ENCODE measurements at places on chromosomes 5 and 9.

DNA sequence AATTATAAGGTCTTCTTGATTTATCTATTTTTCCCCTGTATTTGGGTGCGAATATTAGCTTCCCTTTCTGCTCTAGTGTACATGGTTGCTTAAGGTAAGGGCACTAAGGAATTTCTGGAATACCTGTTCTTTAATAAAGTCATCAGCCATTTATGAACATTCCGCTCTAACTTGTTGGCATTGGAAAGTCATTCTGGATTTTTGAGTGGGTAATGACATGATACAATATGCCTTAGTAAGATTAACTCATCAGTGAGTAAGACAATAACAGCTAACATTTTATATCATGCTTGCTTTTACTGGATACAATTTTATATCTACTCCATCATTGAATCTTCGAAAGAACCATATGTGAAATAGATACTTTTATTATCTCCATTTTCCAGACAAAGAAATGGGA lies 196.1 kb downstream of the ARRDC3 start:
- no peak for DNase-seq

- no peak for DNase-seq
Observed at GRCh38 chr9:92180669-92181181, 65.5 kb upstream of the SPTLC1 start.

- DNase-seq, result no peak
Observed at GRCh38 chr5:19865336-19866089, 122.5 kb downstream of the CDH18 start.

- DNase-seq, result no peak
Observed at GRCh38 chr9:76655121-76655541, 109.1 kb upstream of the PCA3 start.

- DNase-seq, result no peak
Observed at GRCh38 chr9:134335061-134335460, 8.8 kb downstream of the RXRA start.

- no peak for DNase-seq
Observed at GRCh38 chr5:53403758-53404157, 76.7 kb upstream of the FST start.

- no peak for DNase-seq
Observed at GRCh38 chr9:15576350-15577050, 23.7 kb downstream of the CCDC171 start.

GRCh38 chr9:87029905-87030304 lies 82.6 kb upstream of the GAS1 start:
- DNase-seq, result no peak

GRCh38 chr9:83062651-83063527 lies at the start of gene RASEF:
Gene RASEF (minus strand): TSS chr9:83063142. CDS start chr9:83062867, 275 bp downstream.
- no peak for DNase-seq

DNA sequence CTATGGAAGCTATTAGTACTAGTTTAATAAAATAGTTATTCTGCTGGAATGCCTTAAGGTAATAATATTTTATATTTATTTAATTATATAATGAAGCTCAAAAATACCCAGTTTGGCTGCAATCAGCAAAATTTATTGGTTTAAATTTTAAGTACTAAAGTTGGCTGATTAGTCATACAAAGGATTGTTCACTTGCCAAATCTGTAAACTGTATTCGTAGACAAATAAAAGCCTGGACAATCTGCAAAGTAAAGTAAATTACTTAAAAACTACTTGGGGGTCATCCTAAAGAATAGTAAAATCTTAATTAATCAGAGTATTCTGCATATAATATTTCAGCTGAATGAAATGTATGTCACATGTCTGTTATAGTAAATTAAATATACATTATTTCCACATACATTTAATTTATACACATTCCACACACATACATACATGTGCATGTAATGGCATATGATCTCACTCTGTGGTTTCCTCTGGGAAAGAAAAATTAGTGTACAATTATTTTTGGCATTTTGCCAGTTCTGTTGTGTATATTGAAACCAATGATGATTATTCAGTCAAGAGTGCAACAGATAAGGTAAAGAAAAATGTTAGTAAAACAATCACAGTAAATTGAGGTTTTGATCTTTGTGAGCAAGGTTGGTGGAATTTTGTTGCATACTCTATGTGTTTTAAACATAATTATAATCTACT lies 455.9 kb downstream of the CDH9 start:
- no peak for DNase-seq

DNA sequence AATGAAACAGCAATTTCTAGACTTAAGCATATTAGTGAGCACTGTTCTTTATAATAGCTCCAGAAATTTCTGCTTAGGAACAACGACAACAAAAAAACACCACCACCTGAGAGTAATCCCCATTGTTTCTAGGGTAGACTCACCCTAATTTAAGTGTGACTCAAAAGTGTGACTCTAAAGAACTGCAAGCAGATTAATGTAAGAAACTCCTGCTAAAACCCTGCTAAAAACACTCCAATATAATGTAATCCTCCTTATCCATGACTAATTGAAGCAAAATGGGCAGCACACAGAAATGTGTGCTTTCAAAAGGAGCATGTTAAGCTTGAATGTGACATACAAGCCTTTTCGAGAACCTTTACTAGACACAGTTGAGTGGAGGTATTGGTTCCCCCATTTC lies 296.0 kb downstream of the EPB41L4A start:
- DNase-seq, result no peak

All from central memory CD4-positive, alpha-beta T cell (primary cell).